ENCODE measurements at places on chromosomes 6 and 20.

GRCh38 chr6:63444768-63445167 lies 125.0 kb upstream of the LGSN start:
- DNase-seq, result no peak

GRCh38 chr6:54060286-54060685 lies 51.0 kb upstream of the MLIP start:
- no peak for DNase-seq

GRCh38 chr20:23287354-23288190 lies 63.0 kb upstream of the NXT1 start:
- DNase-seq, result no peak

GRCh38 chr6:3844097-3844463 lies 5.1 kb upstream of the FAM50B start:
- no peak for DNase-seq

All from stimulated activated CD4-positive, alpha-beta T cell treated with anti-CD3 and anti-CD28 coated beads, Interleukin-1b, Interleukin-23, amount 100 ng/mL, for 24 hours (primary cell).